ENCODE measurements at places on chromosomes 16 and 17.

DNA sequence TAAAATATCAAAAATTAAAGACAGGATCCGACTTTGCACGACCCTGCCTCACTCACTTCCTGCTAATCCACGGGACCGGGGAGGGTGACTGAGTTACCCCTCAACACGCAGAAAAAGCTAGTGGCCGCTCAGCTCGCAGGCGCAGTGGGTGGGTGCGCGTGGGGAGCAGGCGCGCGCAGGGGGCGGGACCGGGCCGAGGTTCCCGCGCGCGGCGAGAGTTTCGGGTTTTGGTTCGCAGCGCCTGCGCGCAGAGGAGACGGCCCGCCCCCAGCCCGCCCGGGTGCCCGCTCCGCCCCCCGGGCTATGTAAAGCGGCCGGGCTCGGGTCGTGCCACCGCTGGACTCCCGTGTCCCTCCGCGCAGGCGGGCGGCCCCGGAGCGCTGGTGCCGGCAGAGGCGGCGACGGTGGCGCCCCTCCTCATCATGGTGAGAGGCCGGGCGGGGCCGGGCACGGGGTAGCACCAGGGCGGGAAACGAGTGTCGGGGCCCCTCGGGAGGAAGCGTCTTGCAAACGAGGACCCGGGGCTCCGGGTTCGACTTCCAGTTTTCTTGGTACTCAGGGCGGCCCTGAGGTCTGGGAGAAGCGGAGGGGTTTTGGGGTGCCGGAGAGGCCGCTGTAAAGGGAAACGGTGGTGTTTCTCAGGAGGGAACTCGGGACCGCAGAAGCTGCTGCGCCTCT is at the start of gene CNP:
Gene CNP, plus strand, starts transcription at position 333 of the 678 bp plus-strand sequence. Its CDS starts 90 bp downstream, at position 423.
- DNase-seq = peak; percentile 92

- DNase-seq = no peak
Observed at GRCh38 chr16:11570806-11571205, 15.9 kb downstream of the LITAF start.

GRCh38 chr17:51050291-51051033 is 70.2 kb downstream of the SPAG9 start:
- DNase-seq = no peak

DNA sequence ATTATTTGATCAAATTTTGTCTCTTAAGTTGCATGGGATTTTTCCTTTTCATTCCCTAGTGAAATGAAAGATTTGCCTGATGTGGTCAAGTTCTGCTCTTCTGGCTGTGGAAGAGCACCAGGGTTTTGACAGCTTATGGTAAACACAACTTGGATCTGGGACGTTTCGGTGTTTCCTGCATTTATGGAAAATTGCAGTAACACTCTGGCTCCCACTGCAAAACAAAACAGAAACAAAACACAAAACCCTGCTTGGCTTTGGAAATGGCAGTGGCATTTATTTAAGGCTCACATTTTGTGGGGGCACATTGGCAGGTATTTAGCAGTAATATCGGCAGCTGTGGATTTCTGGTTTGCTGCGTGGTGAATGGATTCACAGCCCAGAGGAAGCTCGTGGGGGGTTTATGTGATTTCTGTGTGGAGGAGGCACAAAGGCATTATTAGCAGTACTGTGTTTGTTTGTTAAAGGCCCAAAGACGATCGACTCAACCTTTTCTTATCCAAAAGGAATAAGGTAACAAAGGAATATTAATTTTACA is 377.8 kb downstream of the SNX29 start:
- no peak for DNase-seq

DNA sequence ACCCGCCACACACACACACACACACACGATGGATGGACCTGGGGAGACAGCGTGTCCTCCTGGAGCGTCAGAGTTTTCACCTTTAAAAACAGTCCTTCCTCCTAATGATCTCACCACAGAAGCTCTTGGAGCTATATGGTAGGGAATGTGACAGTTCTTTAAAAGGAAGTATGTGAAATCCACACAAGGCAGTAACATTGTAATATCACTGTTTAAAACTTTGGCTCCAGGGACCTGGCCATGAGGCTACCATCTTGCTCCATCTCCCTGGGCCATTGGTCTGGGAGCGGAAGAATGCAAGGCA is 302.4 kb downstream of the SOX9 start:
- DNase-seq = no peak

DNA sequence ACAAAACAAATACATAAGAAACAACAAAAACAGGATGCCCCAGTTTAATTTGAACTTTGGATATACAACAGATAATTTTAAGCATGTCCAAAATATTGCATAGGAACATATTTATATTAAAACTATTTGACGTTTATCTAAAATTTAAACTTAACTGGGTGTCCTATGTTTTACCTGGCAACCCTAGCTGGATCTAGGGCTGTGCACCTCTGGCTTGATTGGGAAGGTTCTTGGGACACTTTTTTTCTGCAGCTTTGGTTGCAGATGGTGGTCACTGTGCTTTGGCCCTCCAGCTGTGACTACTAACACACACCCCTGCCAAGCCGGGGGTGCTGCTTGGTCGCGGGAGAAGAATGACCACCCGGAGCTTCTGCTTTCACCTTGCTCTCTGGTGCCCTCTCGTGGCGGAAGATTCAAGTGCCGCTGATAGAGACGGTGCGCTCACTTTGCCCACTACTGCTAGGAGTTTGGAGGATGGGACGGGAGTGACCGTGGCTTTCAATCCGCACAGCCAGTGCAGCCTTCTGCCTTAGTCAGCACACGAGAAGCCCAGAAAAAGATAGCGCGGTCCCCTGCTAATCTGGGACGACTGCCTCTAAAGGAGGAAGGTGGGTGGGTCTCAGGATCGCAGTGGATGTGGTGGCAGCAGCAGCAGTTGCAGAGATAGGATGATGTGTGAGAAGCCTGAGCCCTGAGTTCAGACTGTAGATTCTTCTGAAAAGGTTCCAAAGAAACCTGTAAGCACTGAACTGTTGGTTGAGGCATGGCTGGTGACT is 6.7 kb downstream of the SPACA3 start:
- peak; percentile 38 for DNase-seq

- no peak for DNase-seq
Observed at GRCh38 chr17:77200711-77201110, 59.9 kb downstream of the SEC14L1 start.

DNA sequence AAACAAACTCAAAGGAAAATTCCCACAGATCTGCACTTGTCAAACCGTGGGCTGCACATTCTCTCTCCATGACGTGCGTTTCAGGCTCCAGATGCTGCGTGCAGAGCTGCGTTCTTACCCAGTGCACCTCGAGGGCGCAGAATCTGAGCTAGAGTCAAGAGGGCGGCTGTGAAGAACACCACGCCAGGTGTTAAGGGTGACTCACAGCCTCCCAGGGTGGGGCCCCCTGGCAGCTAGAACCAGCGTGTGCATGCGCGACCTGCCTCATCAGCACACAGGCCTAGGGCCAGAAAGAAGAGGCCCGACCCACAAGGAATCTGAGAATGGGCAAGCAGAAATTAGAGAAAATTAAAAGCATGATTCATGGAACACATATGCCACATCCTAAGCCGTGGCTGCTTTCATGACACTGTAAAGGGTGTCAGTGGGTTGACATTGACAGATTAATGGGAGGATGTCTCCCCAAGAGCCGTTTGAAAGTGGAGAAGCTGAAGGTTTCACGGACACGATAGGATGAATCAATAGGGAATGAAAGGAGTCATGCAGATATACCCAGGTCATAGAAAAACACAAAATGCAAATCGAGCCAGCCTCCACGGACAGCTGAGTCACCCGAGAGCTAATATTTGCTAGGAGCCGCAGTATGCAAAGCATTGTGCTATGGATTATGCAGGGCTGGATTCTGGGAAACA is 29.0 kb downstream of the MARCHF10 start:
- no peak for DNase-seq

- DNase-seq = no peak
Observed at GRCh38 chr16:27945233-27945973, 118.1 kb downstream of the GSG1L start.

DNA sequence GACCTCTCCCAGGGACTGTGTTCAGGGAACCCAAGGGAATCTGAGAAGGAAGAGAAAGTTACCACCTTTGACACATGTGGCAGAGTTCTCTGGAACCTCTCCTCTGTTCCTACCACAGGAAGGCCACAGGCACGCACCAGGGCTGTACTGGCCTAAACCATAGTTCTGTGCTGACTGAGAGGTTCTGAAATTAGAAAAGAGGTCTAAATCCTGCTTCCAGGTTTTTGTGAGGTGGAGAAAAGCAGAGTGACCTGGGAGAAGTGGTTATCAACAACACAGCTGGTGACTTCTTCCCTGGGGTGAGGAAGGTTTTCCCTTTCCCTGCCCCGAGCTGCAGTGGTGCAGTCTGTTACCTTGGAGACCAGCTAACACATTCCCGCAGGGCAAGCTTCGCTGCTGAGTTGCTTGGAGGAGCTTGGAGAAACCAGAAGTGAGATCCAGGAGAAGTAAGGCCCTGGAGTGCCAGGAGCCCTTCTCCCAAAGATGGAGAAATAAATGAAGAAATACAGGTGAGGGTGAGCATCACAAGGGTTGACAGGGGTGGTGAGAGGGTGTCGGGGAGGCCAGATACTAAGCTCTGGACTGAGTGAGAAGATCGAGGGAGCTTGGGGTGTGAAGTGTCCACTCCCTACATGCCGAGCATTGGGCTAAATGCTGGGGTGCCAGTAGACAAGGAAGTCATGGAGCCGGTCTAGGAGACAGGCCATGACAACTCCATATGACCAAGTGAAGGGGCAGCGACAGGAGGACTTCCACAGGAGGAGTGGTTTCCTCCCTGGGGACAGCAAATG is at the start of gene VWA3A:
Gene VWA3A, plus strand, starts transcription at position 399 of the 791 bp plus-strand sequence. Its CDS starts 97 bp downstream, at position 496.
- DNase-seq = no peak

- DNase-seq = no peak
Observed at GRCh38 chr17:19714542-19715411, 1.6 kb downstream of the SLC47A2 start.

DNA sequence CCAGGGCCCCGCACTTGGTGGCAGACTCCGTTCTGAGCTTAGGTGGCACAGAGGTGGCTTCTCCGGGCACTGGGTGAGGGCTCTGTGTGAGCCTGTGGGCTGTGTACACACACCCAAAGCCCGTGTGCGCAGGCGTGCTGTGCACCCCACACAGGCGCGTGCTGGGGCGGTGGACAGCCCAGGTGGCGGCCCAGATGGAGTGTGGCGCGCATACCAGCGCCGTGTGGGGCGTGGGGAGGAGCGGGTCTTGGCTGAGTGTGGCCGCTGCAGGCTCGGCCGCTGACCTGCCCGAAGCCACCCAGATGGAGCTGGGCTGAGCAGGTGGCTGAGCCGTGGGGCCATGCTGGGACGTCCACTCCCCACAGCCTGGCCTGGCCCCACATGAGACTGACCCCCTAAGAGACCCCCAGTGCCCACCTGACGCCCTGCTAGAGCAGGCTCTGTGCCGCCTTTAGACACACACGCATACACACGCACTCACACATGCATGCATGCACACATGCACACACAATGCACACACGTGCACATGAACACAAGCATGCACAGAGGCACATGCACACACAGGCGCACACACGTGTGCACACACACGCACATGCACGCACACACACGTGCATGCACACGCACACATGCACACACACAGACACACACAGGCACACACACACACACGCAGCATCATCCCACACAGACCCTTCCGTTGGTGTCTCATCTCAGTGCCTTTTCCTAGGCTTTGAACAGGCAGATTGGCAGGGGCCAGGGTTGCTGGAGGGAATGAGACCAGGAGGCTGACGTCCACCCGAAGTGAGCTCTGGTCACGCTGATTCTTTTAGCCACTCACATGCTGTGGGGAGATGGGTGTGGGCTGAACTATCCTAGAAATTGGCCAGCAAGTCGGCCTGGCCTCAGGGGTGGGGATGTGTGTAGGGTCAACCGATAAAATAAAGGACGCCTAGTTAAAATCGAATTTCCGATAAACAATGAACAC is 2.1 kb downstream of the PRR35 start:
- DNase-seq = no peak

- DNase-seq = no peak
Observed at GRCh38 chr16:89049484-89050118, 44.1 kb upstream of the ACSF3 start.

- DNase-seq = no peak
Observed at GRCh38 chr16:88058136-88058535, 106.9 kb downstream of the BANP start.

- no peak for DNase-seq
Observed at GRCh38 chr17:29514792-29515191, 52.0 kb downstream of the ABHD15 start.

DNA sequence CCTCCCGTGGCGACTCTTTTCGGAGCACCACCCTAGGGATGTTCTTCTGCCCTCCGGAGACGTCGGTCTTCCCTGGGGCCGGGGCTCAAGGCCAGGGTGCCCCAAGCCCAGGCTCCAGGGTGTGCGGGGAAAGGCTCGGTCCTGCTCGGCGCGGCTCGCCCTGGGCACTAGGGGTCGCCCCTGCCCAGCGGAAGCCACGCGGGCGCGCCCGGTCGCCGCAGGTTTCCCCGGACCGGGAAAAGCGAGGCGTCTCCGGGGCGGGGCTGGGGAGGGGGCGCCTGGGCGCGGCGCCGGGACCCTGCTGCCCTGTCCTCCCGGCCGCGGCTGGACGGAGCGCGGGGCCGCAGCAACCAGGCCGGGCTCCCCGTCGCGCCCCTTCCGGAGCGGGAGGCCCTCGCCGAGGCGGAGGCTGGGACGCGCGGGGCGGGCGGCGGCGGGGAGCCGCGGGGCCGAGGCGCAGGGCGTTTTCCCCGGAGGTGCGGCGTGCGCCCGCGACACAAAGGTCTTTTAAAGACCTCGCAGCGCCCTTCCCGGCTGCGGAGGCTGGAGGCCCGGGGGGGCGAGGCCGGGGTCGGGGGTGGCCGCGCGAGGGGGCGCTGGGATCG is 76.4 kb downstream of the MRC2 start:
- DNase-seq = peak; percentile 69

DNA sequence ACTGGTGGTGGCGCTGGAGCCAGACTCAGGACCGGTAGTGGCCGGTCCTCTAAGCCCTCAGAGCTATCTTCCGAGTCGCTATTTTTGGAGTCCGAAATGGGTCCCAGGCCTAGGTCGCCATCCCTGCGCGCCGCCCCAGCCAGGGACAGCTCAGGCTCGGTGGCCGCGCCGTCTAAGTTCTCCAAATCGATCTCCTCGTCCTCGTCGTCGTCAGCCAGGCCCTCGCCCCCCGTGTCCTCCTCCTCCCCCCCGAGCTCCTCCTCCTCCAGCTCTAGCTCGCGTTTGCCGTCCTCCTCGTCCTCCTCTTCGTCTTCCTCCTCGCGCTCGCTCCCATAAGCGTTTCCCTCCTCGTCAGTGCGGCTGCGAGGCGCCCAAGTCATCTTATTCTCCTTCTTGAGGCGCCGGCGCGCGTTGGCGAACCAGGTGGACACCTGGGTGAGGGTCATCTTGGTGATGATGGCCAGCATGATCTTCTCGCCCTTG is 1.6 kb downstream of the IRX3 start:
- DNase-seq = no peak

Measured in CD4-positive, alpha-beta T cell treated with Interleukin-1 beta for 1 hour (primary cell).